Mammary epithelial cell (primary cell): ENCODE measurements at places on chromosomes 7 and 10. TPM values are rescaled to one million over a fixed set of nuclear protein-coding genes. Genes with fewer than 3 reads are reported as not detected.

MUC3A gene
- 0.51 TPM for polyA plus RNA-seq

CELF2 gene
- polyA plus RNA-seq = 0.60 TPM

CTAGE8 gene
- 1.4 TPM for polyA plus RNA-seq

ANXA8L1 gene
- polyA plus RNA-seq = 332 TPM

MYO1G gene
- 0.02 TPM for polyA plus RNA-seq
